ENCODE measurements at places on chromosomes 2 and 18. TPM values are rescaled to one million over a fixed set of nuclear protein-coding genes. Genes with fewer than 3 reads are reported as not detected.

RIT2 gene
- not detected for total RNA-seq

SLC16A14 gene
- not detected for total RNA-seq

- H3K27ac ChIP-seq, result no peak overlapping the region
- no peak for DNase-seq
Observed at GRCh38 chr2:184551626-184552025, 46.7 kb upstream of the ZNF804A start.

GRCh38 chr18:56962322-56962721 is 184.6 kb upstream of the BOD1L2 start:
- peaks cover 25% of the 10 kb centered on the region for H3K36me3 ChIP-seq
- H3K4me1 ChIP-seq, result no peaks in the 10 kb centered on the region
- no peaks in the 10 kb centered on the region for H3K27me3 ChIP-seq
- no peak overlapping the region for H3K27ac ChIP-seq
- H3K4me3 ChIP-seq, result no peak overlapping the region

- no peak overlapping the region for H3K27ac ChIP-seq
- no peaks in the 10 kb centered on the region for H3K27me3 ChIP-seq
- no peaks in the 10 kb centered on the region for H3K4me1 ChIP-seq
Observed at GRCh38 chr18:24446953-24447538, 13.4 kb upstream of the HRH4 start.

DNA sequence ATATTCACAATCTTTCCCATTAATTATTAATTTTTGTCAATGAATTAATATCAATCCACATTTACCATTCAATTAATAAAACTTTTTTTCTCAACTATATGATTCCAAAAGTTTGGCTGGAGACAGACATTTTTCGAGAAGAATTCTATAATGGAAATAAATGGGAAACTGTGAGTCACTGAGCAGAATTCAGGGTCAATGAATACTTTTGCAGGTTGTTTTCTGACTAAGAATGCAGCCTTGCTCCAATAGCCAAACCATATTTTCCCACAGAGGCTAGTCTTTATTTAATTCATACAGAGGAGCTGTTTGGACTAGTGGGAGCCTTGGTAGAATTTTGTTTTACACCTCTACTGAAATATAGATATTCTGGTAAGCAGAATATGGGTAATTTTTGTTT is 82.3 kb downstream of the ARHGAP28 start:
- no peaks in the 10 kb centered on the region for H3K4me1 ChIP-seq
- DNase-seq, result no peak
- no peak overlapping the region for H3K27ac ChIP-seq
- H3K36me3 ChIP-seq, result no peaks in the 10 kb centered on the region

All from stomach (tissue), 19 donors.